CD4-positive, CD25-positive, alpha-beta regulatory T cell (primary cell): ENCODE measurements at places on chromosomes 5 and 9. TPM values are rescaled to one million over a fixed set of nuclear protein-coding genes. Genes with fewer than 3 reads are reported as not detected.

Gene HOMER1
- total RNA-seq = 1.9 TPM

Gene FOXD1
- not detected for total RNA-seq

Gene WHRN
- 24.2 TPM for total RNA-seq

Gene PSMD5
- total RNA-seq = 44.0 TPM

- no peak overlapping the region for H3K27ac ChIP-seq
- no peak for DNase-seq
- H3K27me3 ChIP-seq = no peaks in the 10 kb centered on the region
- no peaks in the 10 kb centered on the region for H3K36me3 ChIP-seq
- H3K4me3 ChIP-seq = no peak overlapping the region
- H3K4me1 ChIP-seq = no peaks in the 10 kb centered on the region
Observed at GRCh38 chr5:156254196-156254595, 72.8 kb upstream of the SGCD start.

DNA sequence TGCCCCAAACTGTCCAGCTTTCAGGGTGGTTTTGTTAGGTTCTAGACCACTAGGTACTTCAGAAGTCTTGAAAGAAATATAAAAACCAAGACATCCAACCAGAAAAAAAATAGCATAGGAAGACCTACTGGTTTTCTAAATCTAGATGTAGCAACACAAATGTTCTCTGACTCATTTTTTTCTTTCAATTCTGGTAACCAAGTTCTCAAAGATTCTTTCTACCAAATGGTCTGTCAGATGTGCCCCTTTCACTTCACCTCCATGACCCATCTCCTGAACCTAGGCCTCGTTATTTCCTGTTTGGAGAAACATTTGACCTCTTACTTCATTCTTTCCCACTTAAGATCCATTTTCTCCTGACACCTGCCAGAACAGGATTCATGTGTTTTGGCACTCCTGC lies 355.3 kb downstream of the KIAA0825 start:
- H3K4me3 ChIP-seq = no peak overlapping the region
- H3K27me3 ChIP-seq = no peaks in the 10 kb centered on the region
- H3K4me1 ChIP-seq = no peaks in the 10 kb centered on the region
- no peaks in the 10 kb centered on the region for H3K36me3 ChIP-seq
- DNase-seq = no peak

GRCh38 chr9:137171149-137171900 lies 531 bp downstream of the TMEM210 start:
- DNase-seq = no peak
- H3K27ac ChIP-seq = no peak overlapping the region
- H3K36me3 ChIP-seq = no peaks in the 10 kb centered on the region
- peaks cover 23% of the 10 kb centered on the region for H3K4me1 ChIP-seq

- H3K36me3 ChIP-seq = no peaks in the 10 kb centered on the region
- DNase-seq = peak; percentile 63
- H3K4me3 ChIP-seq = no peak overlapping the region
- no peak overlapping the region for H3K27ac ChIP-seq
- H3K4me1 ChIP-seq = no peaks in the 10 kb centered on the region
Observed at GRCh38 chr5:148740966-148741742, 85.3 kb upstream of the ADRB2 start.

DNA sequence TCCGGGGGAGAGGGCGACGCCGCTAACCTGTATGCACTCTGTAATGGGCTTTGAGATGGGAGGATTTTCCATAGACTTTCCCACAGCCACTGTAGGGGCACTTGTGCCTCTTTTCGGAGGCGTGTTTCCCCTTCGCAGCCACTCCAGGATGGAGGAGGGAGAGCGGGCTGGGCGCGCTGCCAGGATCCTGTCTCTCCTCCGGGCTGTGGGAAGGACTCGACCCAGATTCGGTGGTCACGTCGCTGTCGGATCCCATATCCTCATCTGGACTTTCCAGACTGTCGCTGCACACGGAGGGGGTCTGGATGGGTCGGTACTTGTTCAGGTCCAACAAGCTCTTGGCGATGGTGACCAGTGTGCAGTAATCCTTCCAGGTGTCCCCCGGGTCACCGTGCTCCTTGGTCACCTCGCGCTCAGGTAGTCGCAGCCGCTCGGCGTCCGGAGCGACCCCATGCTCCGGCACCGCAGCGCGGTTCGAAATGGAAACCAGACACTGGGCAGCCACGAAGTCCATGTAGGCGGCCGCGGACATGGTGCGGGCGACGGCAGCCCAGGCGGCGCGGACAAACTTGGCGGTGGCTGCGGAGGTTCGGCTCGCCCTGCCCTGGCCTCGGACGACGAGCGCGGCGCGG lies 1.5 kb downstream of the KLF9 start:
- no peaks in the 10 kb centered on the region for H3K27me3 ChIP-seq
- peak overlapping the region; percentile 97 for H3K27ac ChIP-seq
- peaks cover 41% of the 10 kb centered on the region for H3K4me1 ChIP-seq
- DNase-seq = peak; percentile 27
- H3K36me3 ChIP-seq = peaks cover 2% of the 10 kb centered on the region

DNA sequence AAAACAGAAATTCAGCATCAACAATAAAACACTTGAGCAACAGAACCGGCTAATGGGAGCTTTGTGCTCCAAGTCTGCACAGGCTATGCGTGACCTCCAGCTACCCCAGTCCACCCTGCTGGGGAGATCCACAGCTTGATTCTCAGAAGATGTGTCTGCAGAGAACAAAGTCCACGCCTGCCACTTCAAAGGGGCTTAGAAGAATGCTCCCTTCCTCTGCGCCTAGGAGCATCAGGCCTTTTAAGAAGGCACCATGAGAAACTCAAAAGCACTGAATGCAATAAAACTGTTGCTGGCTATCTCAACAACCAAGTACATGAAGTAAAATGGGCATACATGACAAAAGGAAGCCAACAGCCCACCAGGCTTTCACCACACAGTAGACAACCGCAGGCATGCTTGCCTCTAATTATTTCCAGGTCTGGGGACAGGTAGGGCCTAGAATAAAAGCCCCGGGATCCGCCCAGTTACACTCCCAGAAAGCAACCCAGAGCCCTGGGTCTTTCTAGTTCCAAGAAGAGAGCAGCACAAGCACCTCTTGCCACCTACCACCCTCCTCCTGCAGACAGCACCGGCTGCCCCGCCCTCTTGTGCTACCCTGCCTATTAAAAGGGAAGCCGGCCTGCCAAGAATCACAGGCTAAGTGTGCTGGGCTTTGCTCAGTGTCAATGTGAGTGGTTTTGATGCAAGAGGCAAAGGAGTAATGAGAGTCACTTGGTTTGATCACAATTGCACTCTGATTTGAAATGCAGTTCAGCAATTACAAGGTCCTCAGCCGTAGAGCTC lies 123.2 kb downstream of the SPOCK1 start:
- H3K36me3 ChIP-seq = no peaks in the 10 kb centered on the region
- H3K4me1 ChIP-seq = no peaks in the 10 kb centered on the region
- no peak overlapping the region for H3K27ac ChIP-seq
- H3K27me3 ChIP-seq = no peaks in the 10 kb centered on the region
- no peak for DNase-seq

DNA sequence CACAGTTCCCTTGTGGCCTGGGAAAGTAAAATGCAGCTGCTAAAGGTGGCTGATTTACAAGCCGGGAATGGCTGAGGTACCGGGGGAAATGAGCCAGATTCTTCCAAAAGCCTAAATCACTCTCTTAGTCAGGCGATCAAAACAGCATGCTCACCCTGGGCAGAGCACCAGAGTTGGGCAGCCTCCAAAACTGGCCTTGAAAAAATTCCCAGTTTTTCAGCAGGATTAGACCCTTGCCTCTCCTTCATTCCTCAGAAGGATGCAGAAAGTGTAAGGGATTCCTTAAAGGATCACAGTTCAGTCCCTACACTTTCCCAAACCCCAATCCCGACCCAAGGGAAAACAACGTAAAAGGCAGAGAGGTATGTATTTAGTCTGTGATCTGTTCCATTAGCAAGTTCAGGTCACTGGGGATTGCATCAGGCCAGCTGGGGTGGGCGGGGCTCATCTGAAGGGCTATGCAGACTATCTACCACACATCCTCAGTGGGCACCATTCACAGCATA lies 16.9 kb downstream of the TMEM174 start:
- no peak for DNase-seq
- H3K27ac ChIP-seq = no peak overlapping the region
- no peaks in the 10 kb centered on the region for H3K36me3 ChIP-seq
- no peak overlapping the region for H3K4me3 ChIP-seq

DNA sequence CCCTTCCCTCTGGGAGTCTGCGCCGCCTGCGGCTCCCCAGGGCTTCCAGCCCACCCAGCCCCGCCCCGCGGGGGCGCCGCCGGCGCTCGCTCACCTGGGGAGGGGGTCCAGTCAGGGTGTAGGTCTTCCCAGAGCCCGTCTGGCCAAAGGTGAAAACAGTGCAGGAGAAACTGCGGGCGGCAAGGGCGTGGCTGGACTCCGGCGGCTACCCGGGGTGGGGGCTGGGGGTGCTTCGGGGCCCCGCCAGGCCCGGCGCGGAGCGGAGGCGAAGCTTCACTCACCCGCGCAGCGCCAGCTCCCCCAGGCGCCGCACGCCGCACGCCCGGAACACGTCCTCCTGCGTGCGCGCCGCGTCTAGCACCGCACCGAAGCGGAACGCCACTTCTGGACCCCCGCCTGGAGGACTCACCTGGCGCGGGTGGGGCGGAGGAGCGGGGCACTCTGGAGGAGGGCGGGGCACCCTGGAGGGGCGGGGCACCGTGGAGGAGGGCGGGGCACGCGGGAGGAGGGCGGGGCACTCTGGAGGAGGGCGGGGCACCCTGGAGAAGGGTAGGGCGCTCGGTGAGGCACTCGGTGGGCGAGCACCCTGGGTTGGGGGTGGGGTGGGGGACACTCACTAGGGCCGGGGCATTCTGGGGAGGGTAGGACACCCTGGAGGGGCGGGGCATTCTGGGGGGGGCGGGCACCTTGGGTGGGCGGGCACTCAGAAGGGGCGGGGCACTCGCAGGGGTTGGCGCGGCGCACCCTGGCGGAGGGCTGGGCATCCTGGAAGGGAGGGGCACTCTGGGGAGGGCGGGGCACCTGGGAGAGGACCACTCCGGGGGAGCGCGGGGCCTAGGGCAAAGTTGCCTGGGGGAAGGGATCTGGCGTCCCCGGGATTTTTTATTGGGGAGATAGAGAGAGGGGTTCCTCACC lies 814 bp downstream of the KIF12 start:
- no peak overlapping the region for H3K27ac ChIP-seq
- H3K27me3 ChIP-seq = no peaks in the 10 kb centered on the region
- H3K4me3 ChIP-seq = no peak overlapping the region

- H3K36me3 ChIP-seq = no peaks in the 10 kb centered on the region
- H3K27me3 ChIP-seq = no peaks in the 10 kb centered on the region
- no peaks in the 10 kb centered on the region for H3K4me1 ChIP-seq
- DNase-seq = no peak
- H3K27ac ChIP-seq = no peak overlapping the region
Observed at GRCh38 chr5:54765165-54766028, 220.0 kb downstream of the ESM1 start.

DNA sequence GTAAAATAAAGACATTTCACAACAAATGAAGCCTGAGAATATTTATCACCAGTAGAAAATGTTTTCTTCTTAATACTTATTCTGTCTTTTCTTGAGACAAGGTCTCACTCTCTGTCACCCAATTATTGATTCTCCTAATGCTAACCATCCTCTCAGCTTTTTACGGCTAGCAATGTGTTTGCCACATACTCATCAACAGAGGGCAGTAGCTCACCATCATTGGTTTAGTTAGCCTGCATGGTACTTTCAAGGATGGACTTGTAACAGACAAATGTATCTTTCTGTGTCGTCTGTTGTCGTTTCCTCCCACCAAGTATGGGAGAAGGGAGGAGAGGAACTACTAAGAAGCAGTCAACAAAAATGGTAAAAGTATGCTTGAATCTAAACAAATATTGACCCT lies 5.9 kb upstream of the ACO1 start:
- peak; percentile 35 for DNase-seq
- H3K36me3 ChIP-seq = no peaks in the 10 kb centered on the region
- H3K4me3 ChIP-seq = no peak overlapping the region

GRCh38 chr9:109048822-109049221 lies 35.5 kb upstream of the CTNNAL1 start:
- peaks cover 91% of the 10 kb centered on the region for H3K36me3 ChIP-seq
- no peak overlapping the region for H3K4me3 ChIP-seq
- H3K4me1 ChIP-seq = no peaks in the 10 kb centered on the region
- DNase-seq = no peak
- no peak overlapping the region for H3K27ac ChIP-seq

DNA sequence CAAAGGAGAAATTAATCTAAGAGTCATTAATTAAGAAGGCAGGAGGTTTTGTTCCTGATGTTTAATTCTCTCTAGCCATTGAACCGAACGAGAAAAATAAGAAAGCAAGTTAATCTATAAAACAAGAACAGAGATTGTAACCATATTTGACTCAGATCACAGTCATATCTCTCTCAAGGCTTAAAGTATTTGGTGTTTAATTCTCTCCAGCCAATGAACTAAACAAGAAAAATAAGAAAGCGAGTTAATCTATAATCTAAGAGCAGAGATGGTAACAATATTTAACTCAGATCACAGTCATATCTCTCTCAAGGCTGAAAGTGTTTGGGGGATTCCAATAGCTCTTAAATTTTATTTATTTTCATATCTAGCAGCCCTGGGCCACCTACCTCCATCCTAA lies 74.4 kb upstream of the SHISAL2B start:
- no peaks in the 10 kb centered on the region for H3K36me3 ChIP-seq
- H3K27ac ChIP-seq = no peak overlapping the region
- peaks cover 4% of the 10 kb centered on the region for H3K27me3 ChIP-seq
- no peak overlapping the region for H3K4me3 ChIP-seq
- no peaks in the 10 kb centered on the region for H3K4me1 ChIP-seq
- no peak for DNase-seq

DNA sequence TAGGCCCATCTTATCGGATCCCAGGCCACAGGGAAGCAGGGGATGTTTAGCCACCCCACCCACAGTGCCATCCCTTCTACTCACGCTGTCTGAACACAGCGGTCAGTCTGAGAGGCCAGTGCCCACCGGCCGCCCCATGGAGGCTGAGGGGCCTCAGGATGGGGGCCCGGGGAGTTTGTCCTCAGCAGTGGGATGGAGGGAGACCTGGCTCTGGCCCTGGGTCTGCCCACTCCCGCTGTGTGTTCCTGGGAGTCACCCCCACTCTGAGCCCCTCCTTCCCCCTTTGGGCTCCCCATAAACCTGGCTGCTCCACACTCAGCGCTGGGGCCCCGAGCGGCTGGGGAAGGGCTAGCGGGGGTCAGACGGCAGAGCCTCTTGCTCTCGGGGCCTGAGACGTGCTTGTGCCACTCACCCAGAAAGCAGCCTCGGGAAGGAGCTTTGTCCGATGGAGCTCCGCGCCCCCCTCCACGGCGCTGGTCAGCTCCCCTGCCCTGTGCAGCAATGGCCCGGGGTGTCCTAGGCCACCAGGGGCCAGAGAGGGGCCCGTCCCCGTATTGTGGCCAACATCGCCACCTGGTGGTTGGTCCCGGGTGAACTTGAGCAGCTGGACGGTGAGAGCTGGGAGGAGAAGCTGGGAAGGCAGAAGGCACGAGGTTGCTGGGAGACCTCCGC lies 10.9 kb upstream of the LAMC3 start:
- H3K4me3 ChIP-seq = no peak overlapping the region
- no peaks in the 10 kb centered on the region for H3K27me3 ChIP-seq
- H3K27ac ChIP-seq = no peak overlapping the region
- peak; percentile 27 for DNase-seq
